ENCODE measurements at places on chromosomes 1 and 21.
A peak's percentile ranks its signal among the peaks of the same experiment; 100 is the strongest.

GRCh38 chr1:15172405-15173259, 19.1 kb downstream of the TMEM51 start:
- no peak for DNase-seq

DNA sequence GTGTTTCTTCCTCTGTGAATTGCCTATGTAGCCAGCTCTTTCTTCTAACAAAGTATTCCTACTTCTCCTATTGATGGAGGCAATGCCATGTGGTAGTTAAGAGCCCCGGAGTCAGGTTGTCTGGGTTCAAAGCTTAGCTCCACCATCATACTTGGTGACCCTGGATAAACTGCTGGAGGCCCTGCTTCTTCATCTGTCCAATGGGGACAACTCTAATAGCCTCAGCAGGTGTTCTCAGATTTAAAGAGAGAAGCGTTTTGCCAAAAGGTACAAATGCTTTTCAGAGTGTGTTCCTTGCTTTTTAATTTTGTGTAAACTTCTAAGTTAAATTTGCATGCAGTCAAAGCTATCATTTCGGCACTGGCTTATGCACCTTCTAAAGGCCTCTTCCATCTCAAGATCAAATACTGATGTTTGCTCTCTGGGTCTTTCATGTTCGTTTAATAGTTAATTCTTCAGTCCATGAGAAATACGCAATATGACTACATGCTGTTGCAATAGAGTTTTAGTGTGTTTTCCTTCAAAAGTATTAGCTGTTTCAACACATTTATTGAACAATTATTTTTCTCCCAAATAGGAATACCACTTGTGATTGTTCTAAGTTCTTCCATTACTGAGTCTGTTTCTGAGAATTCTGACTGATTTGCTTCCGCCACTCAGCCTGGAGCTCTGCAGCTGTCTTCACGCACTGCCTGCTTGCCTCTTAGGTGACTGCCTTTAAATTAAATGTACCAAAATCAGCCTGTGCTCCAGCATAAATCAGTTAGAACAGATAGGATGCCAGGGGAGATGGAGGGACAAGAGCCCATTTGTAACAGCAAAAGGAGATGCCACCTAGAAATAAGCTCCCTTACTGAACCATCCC, 75.6 kb downstream of the CAPZB start:
- DNase-seq = no peak

- DNase-seq = no peak
Measured at GRCh38 chr1:206847946-206848345, 17.5 kb upstream of the IL20 start.

- DNase-seq = no peak
Measured at GRCh38 chr1:98102345-98103030, 181.7 kb upstream of the DPYD start.

- DNase-seq = no peak
Measured at GRCh38 chr1:188194916-188195315, 1366.2 kb downstream of the PLA2G4A start.

DNA sequence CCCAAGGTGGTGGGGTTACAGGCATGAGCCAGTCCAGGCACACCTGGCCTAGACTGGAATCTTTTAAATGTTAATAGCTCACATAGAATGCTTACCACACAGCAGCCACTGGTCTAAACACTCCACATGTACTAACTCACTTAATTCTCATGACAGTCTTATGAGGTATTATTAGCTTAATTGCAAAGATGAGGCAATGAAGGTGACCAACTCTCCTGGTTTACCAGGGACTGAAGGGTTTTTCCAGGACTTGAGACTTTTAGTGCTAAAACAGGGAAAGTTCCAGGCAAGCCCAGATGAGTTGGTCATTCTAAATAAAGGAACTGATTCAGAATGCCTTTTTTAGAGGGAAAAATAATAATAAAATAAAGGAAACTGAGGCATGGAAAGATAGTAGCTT, 7.0 kb upstream of the STMN1 start:
- no peak for DNase-seq

DNA sequence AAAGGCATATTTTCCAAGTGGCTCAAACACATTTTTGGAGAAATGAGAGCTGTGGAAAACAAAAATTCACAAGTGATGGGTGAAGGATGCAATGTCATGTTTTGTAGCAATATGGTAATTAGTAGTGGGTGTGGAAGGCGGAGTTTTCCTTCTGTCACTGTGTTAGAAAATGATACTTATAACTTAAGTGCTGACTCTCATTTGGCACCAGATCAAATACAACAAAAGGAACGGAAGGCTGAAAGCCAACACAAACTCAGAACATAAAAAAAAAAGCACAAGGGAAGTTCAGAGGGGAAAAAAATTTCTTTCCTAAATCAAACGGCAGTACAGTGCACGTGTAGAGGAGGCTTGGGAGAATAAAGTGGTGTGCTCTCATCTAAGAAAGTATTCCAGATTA, at the start of gene TNFSF18:
Gene TNFSF18, minus strand, starts transcription at position 77 of the 400 bp plus-strand sequence. Its CDS starts 45 bp downstream, at position 32.
- DNase-seq = no peak

GRCh38 chr1:184039126-184039525, 1.6 kb upstream of the COLGALT2 start:
- no peak for DNase-seq

- peak; percentile 27 for DNase-seq
Measured at GRCh38 chr21:46605767-46606426, 1.0 kb upstream of the S100B start.

- DNase-seq = no peak
Measured at GRCh38 chr1:168088511-168089325, 48.0 kb downstream of the GPR161 start.

- no peak for DNase-seq
Measured at GRCh38 chr21:45048968-45049367, 25.4 kb upstream of the ADARB1 start.

GRCh38 chr1:55684131-55684650, 469.0 kb upstream of the USP24 start:
- DNase-seq = no peak
